ENCODE measurements at places on chromosomes 4 and X.
A peak's percentile ranks its signal among the peaks of the same experiment; 100 is the strongest.

- DNase-seq: no peak
These were observed 122.5 kb upstream of the HCCS start for GRCh38 chrX:10988653-10989052.

GRCh38 chr4:53861856-53862610 is 202.4 kb downstream of the CHIC2 start:
- no peak for DNase-seq

GRCh38 chr4:74638689-74639088 is 155.6 kb downstream of the BTC start:
- no peak for DNase-seq

- no peak for DNase-seq
These were observed 15.4 kb downstream of the IQSEC2 start for GRCh38 chrX:53265771-53266574.

GRCh38 chrX:14027036-14027435 is 2.7 kb downstream of the GEMIN8 start:
- DNase-seq: no peak

- no peak for DNase-seq
These were observed 39.5 kb upstream of the CXCL13 start for GRCh38 chr4:77566148-77566547.

DNA sequence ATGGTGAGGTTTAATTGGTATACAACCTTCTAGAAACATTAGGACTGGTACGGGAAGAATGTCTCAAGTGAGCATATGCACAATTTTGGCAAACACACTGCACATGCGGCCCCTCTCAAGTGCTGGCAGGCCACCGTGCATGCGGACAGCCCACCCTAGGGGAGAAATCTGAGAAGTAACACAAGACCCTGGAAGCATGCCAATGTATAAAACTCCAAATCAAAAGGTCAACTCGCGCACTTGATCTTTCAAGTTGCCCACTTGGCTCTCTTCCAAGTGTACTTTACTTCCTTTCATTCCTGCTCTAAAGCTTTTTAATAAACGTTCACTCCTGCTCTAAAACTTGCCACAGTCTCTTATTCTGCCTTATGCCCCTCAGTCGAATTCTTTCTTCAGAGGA is 488.3 kb downstream of the CFAP47 start:
- DNase-seq: no peak

DNA sequence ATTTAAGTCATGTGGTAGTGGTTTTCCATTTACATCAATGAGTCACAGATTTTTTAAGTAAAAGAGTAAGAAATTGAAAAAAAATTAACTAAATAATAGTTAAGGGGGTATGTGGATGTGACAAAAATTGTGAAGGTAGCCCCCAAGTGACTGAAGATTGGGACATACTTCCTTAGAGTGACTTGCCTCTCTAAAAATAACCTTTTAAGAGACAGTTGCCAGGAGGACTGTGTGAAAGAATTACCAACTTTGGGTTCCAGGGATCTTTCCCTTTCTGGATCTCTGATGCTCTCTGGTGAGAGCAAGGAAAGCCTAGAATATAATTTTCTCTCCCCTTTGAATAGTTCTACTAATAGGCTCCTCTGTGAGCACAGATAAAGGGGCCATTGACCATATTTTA is 42.7 kb downstream of the NHSL2 start:
- DNase-seq: no peak

- DNase-seq: no peak
These were observed 18.6 kb downstream of the PSAPL1 start for GRCh38 chr4:7415927-7416686.

DNA sequence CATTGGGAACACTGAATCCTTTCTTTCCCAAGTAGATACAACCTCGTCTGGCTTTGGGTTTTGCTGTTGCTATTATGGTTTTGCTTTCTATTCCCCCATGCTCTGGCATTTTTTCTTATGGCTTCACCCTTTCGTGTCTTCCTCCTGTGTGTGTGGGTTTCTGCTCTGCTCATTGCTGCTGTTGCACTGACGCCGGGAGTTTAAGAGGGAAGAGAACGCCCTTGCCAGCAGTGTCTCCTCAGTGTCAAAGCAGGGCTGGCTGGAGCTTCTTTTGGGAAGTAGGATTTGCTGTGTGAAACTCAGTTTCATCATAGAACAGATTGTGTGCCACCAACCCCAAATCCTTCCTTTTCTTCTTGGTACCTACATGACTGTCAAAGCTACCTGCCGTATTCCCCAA is 63.7 kb downstream of the CLDN22 start:
- no peak for DNase-seq

- no peak for DNase-seq
These were observed 18.0 kb downstream of the GC start for GRCh38 chr4:71765821-71766383.

DNA sequence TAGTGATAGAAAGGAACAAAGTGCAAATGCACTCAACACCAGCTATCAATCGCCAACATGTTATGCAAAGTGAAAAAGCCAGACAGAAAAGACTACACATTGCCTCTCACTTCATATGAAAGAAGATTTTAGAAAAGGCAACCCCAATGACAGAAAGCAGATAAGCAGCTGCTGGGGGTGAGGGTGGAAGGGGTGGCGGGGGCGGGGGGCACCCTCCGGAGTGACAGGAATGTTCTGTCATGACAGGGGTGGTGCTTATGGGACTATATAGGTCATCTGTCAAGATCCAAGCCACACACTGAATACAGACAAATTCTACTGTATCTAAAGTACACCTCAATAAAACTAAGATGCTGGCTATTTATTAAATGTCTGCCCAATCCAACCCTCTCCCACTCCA is 10.7 kb downstream of the WDR1 start:
- no peak for DNase-seq

- DNase-seq: no peak
These were observed 17.4 kb downstream of the ZNF827 start for GRCh38 chr4:145921231-145921630.

DNA sequence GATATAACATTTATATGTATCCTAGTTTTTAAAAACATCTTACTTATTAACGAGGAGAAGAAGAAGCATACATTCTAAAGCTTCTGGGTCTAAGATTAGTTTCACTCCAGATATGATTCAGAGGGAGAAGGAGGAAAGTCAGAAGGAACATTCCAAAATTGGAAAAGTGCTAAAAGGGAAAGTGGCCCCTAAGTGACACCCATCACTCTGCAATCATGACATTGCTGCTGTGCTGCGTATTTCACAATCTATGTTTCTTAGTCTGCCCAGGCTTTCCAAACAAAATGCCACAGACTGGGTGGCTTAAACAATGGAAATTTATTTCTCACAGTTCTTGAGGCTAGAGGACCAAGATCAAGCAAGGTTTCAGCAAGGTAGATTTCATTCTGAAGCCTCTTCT is 72.5 kb upstream of the ATOH1 start:
- no peak for DNase-seq

GRCh38 chr4:146349306-146349705 is 135.0 kb downstream of the REELD1 start:
- DNase-seq: no peak

GRCh38 chr4:184032091-184032490 is 127.0 kb downstream of the STOX2 start:
- DNase-seq: no peak

- DNase-seq: no peak
These were observed 23.0 kb upstream of the PGM2 start for GRCh38 chr4:37803348-37803973.

- DNase-seq: no peak
These were observed 159.4 kb downstream of the ANTXR2 start for GRCh38 chr4:79913581-79913980.

DNA sequence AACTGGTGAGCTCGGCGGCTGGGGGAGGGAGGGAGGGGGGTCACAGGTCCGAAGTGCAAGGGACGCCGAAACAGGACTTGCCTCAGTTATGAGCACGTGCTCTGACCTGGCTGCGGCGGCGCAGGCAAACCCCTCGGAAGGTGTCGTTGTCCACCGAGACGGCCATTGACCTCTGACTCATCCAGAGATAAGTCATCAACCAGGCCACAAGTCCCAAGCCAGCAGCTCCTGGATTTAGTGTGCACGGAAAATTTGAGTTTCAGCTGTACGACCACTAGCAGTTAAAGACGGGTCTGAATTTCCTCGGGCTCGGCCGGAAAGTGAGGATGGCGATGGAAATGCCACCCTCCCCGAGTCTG is 674 bp downstream of the SH3D19 start:
- DNase-seq: peak; percentile 8

- no peak for DNase-seq
These were observed 288.3 kb downstream of the CHIC1 start for GRCh38 chrX:73851014-73852009.

GRCh38 chr4:48315728-48316630 is 25.4 kb upstream of the SLAIN2 start:
- DNase-seq: peak; percentile 19

DNA sequence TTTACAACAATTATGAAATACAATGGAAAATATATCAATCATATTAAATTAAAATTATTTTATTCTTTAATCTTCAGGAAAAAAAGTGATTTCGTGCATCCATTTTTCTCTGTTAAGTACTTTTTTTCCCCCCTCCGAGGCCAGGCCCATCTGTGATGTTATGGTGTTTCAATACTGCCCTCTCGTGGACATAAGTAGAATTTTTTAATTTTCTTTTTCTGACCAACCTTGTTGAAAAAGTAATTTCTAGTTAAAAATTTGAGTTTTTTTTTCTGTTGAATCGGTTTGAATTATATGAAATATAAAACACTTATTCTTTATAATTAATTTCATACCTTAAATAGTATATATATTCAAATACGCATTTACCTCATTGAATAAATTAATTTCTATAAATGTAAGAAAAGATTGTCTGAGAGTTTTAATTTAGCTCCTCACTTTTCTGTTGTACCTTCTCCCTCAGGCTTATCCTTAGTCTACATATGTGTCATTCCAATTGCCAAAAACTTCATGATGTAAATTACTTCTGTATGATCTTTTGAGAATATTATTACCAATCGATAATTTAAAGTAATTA is 175.8 kb upstream of the TECRL start:
- peak; percentile 5 for DNase-seq

- no peak for DNase-seq
These were observed 12.5 kb downstream of the F8 start for GRCh38 chrX:155009994-155010472.

All from activated CD4-positive, alpha-beta T cell treated with anti-CD3 and anti-CD28 coated beads, Interleukin-2, amount 50 U/mL, for 48 hours (primary cell).